NCI-H748 treated with DMSO at 0.1 percent for 48 hours (cell line): ENCODE measurements at places on chromosomes 3 and 15.

- no peak for DNase-seq
Observed at GRCh38 chr15:68526269-68526668, 52.5 kb upstream of the CORO2B start.

DNA sequence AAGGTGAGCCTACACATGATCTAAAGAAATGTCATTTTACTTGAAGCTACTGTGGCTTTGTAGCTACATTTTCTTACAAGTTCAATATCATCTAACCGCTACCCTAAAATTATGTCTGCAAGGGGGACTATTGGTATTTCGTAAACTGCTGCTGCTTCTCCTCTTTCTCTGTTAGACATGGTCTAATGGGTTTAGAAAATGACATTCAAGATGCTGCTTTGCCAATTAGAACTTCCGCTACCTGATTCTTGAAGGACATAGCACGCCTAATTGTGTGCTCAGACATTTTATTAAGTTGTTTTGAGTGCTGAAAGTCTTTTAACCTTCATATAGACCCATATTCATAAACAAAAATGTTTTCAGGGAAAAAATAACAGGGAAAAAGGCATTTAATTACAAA is 283.7 kb upstream of the ICE2 start:
- no peak for DNase-seq

DNA sequence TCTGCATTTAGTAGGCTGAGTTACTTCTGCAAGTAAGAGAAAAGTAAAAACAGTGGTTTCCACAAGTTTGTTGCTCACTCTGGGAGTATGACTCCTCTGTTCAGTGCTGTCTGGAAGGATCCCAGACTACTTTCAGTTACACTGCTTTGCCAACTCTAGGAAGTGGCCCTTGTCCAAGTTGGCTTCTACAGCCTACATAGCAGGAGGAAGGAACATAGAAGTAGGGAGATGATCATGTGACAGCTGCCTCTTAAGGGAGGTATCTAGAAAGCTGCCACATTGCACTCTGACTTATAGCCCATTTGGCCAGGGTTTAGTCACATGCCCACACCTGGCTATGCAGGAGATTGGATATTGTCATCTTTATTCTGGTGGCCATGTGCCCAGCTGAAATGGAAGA is 298.1 kb downstream of the NSUN3 start:
- no peak for DNase-seq

DNA sequence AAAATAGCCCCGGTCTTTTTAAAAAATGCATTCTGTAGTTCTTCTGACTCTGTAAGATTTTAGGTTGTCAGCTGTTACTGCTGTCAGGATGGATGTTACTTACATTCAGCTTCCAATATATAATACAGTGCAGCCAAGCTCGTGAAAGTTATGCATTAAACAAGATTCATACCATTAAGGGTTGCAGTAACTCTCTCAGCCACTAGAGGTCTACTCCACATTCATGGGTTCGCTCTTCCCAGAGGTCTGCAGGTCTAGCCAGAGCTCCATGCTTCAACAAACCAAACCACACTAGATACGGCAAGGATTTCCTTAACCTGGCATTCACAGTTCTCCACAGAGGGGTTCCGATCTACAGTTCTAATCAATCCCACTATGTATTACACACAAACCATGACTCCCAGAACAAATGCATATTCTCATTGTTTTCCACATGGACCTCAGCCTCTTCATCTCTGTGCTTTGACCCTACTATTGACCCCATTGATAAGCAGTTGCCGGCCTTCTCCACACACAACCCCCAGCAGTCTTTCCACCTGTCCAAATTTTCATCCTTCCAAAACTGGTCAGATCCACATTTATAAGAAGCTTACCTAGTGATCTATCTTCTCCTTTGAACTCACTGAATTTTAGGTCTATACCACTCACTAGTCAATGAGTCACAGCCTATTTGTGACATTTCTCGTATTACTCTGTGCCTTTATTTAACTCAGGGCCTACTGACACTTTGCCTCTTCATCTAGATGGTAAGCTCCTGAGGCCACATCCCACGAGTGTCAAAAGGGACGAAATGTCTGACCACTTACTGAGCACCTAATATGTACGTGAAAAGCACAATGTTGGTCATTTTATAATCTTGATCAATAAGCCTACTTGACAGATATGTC is 33.7 kb downstream of the RORA start:
- DNase-seq, result no peak

GRCh38 chr3:157069846-157070677 is 89.9 kb downstream of the CCNL1 start:
- no peak for DNase-seq

DNA sequence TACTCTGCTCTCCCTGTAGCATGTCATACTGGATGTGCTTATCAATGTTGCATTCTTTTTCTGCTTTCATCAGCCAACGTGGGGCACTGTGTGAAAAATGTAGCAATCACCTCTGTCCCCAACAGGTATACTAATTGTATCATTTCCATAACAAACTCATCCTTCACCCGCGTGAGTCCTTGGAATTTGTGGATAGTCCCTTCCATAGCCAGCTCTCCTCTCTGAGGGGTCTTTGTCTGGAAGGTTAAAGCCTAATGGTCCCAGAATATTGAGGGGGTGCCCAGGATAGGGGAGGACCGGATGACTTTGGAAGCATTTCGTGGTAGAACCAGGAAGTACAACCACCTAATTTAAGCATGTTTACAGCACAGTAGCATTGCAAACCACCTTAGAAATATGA is 124.6 kb downstream of the FOXB1 start:
- DNase-seq, result no peak

DNA sequence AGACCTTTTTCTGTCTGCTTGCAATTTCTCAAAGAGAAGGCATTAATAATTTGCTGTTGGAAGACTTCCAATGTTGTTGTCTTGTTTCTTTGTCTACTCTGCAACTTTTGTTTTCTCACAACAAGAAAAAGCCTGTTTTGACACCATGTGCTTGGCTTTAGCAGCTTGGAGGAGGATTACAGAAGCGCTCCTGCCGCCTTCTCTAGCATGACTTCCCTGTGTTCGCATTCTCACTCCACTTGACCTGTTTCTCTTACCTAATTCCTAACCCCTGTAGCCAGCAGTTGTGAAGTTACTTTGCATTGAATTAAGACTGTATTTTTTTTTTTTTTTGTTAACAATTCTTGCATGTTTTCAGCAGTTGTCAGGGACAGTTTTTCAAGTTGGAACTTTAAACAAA is 235.3 kb upstream of the GOLIM4 start:
- DNase-seq, result no peak

DNA sequence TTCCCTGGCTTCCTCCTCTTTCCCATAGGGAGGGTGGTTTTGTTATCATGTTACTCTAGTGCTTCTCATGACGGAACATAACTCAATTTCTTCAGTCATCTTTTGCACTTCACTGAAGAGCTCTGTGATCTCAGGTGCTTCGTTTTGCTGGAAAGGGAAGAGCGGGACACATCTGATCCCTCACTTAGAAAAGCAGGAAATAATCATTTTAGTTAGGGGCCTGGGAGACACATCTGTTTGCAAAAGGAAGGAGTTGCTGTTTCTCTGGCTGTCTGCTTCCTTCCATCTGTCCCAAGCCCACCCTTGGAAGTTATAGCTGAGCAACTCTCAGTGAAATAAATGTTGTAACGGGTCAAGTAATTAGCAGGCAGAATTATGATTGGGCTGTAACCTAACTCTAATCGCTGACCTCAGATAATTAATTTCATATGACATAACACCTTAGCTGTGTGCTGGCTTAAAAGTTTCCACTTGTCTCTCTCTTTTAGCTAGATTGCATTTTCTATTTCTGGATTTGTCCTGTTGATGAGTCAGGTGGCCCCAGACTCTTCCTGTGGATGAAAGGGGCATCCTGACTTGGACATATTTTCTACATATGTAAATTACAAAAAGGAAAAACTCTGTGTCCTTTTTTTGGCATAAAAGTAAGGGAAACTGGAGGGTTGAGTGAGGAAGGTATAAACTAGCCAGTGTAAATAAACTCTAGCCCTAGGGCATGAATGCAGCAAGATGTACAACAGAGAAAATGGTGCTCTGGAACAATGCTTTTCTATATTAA is 11.0 kb upstream of the FILIP1L start:
- DNase-seq, result no peak

DNA sequence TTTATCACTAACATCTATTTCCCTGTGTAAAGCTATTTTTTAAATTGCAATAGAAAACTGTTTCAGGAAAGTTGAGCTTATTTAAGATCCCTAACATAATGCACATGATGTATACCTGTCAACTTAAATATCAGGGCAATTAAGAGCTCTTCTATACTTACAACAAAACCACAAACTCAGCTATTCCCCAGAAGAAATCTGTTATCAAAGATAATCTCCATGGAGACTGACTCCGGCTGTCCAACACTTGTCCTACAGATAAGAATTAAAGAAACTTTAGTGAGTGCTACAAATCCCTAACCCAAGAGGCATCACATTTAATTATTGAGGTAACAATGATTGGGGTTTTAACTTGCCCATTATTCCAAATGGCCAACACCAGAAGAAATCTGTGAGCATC is 3.4 kb downstream of the SELENOK start:
- no peak for DNase-seq

- no peak for DNase-seq
Observed at GRCh38 chr15:50906954-50907600, 1.4 kb upstream of the AP4E1 start.

- no peak for DNase-seq
Observed at GRCh38 chr15:81529481-81529880, 155.5 kb upstream of the TMC3 start.

GRCh38 chr15:64425221-64425620 is 35.2 kb upstream of the ZNF609 start:
- no peak for DNase-seq

- DNase-seq, result no peak
Observed at GRCh38 chr15:35058534-35059054, 26.5 kb downstream of the NANOGP8 start.

DNA sequence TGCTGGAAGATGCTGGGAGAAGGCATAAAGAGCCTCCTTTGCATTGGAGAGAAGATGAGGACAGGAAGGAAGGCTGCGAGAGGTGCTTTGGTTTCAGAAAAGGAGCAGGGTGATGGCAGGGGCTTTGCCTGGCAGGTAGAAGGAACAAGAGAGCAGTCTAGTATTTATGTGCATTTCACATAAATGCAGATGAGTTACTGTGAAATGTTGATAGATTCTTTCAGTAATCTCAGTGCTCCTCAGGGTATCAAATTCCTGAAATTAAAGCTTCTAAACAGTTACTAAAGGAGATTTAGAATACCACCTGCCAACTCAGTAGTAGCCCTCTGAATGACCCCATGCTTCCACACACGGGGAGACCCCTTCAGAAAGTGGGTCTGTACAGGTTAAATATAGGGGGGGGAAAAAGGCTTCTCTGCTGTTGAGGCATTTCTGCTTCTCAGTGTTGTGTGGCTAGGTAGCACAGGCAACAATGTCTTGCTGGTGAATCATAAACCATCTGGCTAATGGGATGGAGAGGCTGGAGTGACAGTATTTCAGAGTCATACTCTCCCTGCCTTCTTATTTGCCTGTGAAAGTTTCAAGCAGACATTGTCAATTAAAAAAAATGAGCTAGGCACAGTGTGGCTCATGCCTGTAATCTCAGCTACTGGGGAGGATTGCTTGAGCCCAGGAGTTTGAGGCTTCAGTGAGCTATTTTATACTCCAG is 14.3 kb upstream of the FBXL22 start:
- no peak for DNase-seq

- no peak for DNase-seq
Observed at GRCh38 chr3:5220667-5221431, 33.3 kb downstream of the EDEM1 start.

- DNase-seq, result peak; percentile 51
Observed at GRCh38 chr3:16849229-16849628, 35.5 kb upstream of the PLCL2 start.

GRCh38 chr3:154584974-154585373 is 155.0 kb upstream of the GPR149 start:
- DNase-seq, result no peak

- no peak for DNase-seq
Observed at GRCh38 chr3:116005404-116005803, 382.1 kb downstream of the GAP43 start.

GRCh38 chr3:186315581-186316354 is 46.3 kb downstream of the DGKG start:
- no peak for DNase-seq

GRCh38 chr3:79767194-79767904 is 449 bp downstream of the ROBO1 start:
- no peak for DNase-seq

GRCh38 chr3:56812754-56813652 is 11.3 kb upstream of the ARHGEF3 start:
- DNase-seq, result no peak

DNA sequence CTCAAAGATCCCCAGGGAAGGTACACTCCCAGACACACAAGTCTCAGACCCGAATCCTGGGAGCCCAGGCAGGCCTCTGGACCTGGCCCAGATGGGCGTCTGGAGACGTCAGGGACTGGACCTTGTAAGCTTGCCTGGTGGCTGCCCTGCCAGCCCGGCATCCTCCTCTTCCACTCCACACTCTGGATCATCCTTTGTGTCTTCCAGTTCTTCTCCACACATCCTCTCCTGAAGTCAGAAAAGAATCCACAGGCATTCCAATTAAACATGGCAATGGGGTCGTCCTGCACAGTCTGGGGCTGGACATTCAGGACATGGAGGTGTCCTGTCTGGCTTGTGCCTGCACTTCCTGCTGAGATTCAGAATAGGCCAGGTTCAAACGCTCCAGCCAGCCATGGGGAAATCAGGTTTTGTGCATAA is 208.8 kb upstream of the IGF1R start:
- DNase-seq, result no peak

GRCh38 chr3:84893211-84893610 is 65.6 kb upstream of the CADM2 start:
- no peak for DNase-seq

DNA sequence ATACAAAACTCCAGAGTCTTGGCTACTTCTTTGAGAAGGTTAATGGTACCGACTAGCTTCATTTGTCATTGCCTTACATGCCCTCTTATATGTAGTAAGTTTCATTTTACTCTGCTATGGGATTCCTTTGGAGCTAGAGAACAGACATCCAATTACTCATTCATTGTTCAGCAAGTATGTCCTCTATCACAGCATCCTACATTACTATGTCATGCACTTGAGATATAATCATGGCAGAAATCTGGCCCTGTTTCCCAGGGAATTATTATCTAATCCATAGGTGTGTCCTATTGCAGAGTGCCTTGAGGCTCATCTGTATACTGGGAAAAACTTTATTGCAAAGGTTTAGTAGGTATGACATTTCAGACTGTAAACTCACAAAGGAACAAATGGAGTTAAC is 333.1 kb upstream of the NECTIN3 start:
- no peak for DNase-seq

DNA sequence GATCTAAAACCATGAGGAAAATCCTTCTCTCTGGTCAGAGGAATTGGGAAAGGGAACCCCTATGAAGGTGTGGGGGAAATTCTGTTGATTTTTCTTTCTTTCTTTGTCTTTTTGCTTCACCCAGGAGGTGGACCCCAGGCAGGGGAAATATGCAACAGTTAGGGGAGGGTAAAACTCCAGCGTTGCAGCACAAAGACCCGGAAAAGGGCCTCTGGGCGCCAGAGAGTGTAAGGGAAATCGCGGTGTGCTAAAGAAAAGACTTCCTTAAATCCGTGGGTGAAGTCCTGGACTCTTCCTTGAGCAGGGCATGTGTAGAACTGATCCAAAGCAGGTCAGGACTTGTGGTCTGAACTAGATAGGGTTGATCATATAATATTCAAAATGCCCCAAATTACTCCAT is 11.1 kb upstream of the TBC1D21 start:
- DNase-seq, result no peak

GRCh38 chr15:89654847-89655805 is at the start of gene KIF7:
TSS of gene KIF7 (minus strand) at chr15:89655467. CDS start at chr15:89652930, 2,537 bp downstream.
- DNase-seq, result no peak
